ENCODE measurements at places on chromosomes 5 and 9.

DNA sequence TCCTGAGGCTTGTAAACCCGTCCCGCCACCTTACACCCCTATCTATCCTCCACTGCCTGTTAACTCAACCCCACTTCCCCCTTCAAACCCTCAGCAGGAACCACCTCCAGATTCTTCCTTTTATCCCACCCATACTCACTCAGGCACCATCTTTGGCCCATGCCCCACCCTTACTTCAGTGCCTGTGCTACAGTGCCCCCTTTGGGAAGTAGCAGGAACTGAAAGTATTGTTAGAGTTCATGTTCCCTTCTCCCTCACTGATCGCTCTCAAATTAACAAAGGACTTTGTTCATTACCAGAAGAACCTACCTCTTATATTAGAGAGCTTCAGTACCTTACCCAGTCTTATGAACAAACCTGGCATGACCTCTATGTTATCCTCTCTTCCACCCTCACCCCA is 92.2 kb upstream of the MOCS2 start:
- DNase-seq: no peak

GRCh38 chr9:37984672-37985611 is 81.0 kb upstream of the SLC25A51 start:
- no peak for DNase-seq

GRCh38 chr5:126461838-126462237 is 38.6 kb downstream of the GRAMD2B start:
- no peak for DNase-seq

DNA sequence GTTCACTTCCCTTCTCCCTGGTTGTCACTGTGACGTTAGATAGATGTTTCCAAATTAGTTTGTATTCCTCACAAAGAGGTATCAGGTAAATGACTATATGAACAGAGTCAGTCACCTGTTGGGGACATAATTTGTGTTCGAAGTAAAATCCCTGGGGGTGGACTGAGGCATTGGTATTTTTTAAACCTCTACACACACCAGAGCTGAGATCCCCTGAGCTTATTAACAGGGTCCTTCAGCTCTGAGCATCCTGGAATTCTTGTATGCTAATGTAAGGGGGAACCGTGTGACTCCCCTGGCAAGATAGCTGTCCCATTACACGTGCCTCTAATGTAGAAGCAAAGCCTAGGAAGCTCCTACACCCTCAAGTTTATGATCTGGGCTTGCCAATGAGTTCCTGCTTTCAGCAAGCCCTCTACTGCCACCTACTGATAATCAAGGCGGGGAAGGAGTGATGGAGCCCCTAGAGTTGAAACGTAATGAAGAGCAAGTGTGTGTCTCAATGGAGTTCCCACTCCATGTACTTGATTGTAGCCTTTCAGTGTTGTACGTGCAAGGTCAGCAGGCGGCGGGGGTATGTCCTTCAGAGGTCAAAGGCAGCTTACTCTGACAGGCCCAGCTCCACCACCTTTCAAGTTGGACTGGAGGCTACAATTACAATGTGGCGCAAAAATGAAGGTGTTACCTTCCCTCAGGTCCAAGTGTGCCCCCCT is 14.4 kb downstream of the PRKACG start:
- no peak for DNase-seq

DNA sequence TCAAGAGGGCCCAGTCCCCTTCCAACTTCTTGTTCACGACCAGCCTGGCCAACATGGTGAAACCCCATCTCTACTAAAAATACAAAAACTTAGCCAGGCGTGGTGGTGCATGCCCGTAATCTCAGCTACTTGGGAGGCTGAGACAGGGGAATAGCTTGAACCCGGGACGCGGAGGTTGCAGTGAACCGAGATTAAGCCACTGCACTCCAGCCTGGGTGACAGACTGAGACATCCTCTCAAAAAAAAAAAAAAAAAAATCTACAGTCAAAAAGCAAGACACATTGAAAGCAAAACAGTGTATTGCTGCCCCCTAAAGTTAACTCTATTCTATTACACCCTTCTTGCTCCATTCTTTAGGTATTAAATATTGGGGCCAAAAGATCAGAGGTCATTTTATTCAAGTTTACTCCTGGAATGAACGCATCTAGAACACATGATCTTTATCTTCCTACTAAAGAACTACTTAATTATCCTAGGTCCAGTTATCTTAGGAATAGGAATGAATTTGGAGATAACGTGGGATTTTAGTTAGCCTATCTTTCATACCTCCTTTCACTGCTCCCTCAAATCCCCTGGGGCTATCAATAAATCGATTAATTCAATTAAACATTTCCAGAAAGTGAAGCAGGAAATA is 2.4 kb downstream of the ATG12 start:
- no peak for DNase-seq

- no peak for DNase-seq
Observed at GRCh38 chr5:123514615-123515355, 2.8 kb downstream of the CSNK1G3 start.

- no peak for DNase-seq
Observed at GRCh38 chr9:92294297-92294676, 790 bp upstream of the IARS1 start.

DNA sequence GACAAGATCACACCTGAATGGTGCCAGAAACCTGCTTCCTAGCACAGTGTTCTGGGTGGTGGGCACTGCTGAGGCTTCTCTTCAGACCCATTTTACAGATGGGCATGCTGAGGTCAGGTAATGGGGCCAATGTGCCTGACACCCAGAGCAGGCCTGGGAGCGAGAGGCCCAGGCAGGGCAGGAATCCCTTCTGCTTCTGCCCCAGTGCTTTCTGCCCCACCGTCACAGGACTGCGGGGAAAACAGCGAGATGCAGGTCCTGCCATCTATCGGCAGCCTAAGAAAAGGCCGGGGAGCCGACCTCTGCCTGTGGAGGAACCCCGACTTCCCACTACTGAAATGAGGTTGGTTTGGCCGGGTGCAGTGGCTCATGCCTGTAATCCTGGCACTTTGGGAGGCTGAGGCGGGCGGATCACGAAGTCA is 22.8 kb upstream of the RNU6ATAC start:
- DNase-seq: no peak
